ENCODE measurements at places on chromosomes 3 and 15.

GRCh38 chr3:17551895-17552294, 190.5 kb downstream of the TBC1D5 start:
- DNase-seq = no peak

DNA sequence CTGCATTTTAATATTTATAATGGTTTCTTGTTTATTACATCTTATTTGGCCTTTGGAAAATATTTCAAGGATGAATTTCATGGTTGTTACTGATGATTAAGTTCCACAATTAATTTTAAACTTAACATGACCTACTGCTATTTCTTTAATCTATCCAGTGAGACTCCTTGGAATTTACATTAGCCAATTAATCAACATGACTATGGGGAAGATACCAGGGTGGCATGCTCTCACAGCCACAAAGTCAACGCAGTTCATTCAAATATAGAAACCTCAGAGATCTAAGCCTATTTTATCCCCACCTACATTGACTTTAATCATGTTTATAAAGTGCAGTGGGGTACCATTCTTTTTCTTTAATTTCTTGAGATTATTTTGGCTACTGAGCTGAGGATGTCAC, 43.6 kb upstream of the PDZRN3 start:
- DNase-seq = no peak

GRCh38 chr3:195139876-195140240, 131.1 kb downstream of the XXYLT1 start:
- no peak for DNase-seq

GRCh38 chr3:164407111-164407510, 671.2 kb downstream of the SI start:
- DNase-seq = no peak
